ENCODE measurements at places on chromosomes 5 and 9.

DNA sequence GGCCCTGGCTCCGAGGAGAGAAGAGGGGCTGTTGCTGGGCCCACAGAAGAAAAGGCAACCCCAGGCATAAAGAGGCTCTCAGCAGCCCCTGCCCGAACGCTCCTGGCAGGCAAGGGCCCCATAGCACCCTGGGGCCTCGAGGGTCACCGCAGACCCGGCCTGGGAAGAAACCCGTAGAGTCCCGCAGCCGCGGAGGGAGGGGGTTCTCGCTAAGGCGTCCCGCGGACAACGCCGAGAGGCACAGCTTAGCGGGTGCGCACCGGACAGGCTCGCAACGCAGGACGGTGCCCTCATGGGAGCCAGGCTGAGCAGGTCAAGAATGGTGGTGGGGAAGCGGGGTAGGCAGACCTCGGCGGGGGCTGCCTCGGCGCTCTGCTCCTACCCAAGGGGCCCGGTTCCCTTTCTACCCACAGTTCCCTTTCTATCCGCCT is 6.7 kb downstream of the PITX1 start:
- no peak for DNase-seq

GRCh38 chr5:138402640-138403039 is 36.2 kb upstream of the REEP2 start:
- DNase-seq, result no peak

DNA sequence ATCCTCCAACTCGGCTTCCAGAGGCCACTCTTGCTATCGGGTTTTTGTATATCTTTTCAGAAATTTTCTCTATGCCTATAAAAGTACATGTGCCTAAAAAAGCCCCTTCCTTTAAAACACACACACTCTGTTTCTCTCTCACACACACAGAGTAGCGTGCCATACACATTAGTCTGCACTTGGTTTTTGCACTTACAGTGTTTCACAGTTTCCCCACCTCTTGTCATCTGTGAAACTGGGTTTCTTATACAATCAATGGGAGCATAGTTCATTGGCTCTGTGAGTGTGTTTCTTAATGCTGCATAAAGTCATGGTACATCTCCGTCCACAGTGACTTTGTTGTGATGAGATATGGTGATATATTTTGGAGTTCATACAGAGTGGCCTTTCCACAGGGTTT is 664 bp upstream of the IGFBPL1 start:
- no peak for DNase-seq

GRCh38 chr5:36359267-36359666 is 57.6 kb upstream of the RANBP3L start:
- DNase-seq, result no peak

- DNase-seq, result no peak
Measured at GRCh38 chr5:5078009-5078897, 61.9 kb upstream of the ADAMTS16 start.

DNA sequence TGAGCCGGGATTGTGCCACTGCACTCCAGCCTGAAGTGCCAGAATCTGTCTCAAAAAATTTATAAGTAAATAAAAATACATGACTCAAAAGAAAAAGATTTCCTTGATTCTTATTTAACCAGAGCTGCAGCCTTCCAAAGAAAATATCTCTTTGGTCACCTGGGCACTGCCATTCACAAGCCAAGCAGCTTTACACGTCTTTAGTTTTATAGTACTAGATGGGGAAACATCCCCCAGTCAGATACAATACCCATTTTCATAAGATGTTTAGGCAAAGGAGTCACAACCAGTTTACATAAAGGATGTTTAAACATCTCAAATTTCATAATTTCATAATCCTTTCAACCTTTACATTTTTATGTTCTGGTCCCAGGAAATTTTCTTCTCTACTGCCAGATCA is 13.7 kb upstream of the OXCT1 start:
- no peak for DNase-seq

GRCh38 chr5:39440958-39441624 is 16.3 kb upstream of the DAB2 start:
- no peak for DNase-seq

DNA sequence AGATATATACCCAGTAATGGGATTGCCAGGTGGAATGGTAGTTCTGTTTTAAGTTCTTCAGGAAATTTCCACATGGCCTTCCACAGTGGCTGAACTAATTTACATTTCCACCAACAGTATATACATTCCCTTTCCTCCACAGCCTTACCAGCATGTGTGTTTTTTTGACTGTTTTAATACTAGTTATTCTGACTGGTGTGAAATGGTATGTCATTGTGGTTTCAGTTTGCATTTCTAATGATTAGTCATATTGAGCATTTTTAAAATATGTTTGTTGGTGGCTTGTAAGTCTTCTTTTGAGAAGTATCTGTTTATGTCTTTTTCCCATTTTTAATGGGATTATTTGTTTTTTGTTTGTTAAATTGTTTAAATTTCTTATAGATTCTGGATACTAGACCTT is 208.9 kb downstream of the CFAP90 start:
- no peak for DNase-seq

DNA sequence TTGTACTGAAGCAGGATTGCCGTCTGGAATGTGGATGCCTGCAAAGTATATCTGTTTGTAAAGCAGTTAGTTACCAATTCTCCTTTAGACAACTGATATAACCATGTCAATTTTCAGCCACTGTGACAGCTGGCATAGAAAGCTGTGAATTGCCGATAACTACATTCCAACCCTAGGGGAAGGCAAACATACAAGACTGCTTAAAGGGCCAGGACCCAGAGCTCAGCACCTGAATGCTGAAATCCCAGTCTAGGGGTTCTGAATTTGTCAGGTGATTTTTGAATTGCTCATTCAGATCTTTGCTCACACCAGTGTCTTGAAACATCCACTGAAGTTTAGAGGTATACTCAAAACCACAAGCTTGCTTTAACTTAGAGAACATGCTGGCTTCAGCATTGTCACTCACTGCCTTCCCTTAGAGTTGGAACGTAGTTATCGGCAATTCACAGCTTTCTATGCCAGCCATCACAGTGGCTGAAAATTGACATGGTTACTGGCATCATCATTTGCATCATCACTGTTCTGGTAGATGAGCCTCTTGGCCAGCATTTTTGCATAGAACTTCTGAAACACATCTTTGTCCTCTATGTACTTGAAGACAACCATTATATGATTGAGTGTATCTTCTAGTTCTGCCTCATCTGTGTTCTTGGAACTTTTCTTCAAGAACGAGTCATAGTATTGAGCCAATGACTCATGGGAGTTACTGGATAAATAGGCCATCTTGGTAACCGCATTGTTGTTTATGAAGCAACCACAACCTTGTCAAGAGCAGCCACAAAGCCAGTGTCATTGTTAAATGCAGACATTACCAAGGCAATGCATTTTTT is 82.1 kb downstream of the CCDC192 start:
- DNase-seq, result peak; percentile 24

DNA sequence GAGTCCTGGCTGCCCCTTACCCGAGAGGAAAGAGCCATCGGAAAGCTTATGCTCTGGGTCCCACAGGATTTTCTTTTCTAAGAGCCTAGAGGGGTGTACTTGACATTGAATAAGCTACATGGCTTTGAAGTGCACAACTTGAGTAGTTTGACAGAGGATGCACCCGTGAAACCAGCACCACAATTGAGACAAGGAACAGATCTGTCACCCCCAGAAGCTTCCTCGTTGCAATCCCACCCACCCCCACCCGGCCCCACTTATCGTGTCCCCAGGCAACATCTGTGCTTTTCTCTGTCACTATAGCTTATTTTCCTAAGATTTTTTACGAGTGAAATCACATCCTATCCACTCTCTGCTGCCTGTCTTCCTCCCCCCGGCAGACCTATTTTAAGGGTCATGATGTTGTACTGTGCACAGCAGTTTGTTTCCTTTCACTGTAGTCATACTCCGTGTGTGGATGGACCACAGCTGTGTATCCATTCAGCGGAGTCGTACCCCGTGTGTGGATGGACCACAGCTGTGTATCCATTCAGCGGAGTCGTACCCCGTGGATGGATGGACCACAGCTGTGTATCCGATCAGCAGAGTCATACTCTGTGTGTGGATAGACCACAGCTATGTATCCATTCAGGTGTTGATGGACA is 8.8 kb upstream of the FCN2 start:
- DNase-seq, result no peak

DNA sequence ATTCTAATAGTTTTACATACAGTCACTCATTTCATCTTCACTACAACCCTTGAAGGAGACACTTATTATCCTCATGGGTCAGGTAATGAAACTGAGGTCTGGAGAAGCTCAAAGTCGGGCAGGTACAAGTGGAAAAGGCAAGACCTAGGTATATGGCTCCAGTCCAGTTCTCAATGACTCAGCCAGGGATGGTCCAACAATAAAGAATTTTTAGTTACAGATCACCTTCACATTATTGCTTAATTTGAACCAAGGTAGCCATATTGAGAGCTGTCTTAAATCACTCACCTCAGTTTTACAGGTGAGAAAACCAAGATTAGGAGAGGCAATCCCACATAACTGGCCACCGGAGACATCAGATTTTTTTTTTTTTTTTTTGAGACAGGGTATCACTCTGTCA is 55.4 kb downstream of the PTPN3 start:
- DNase-seq, result no peak

GRCh38 chr9:125601961-125602360 is 105.0 kb downstream of the MAPKAP1 start:
- no peak for DNase-seq
